Upper lobe of right lung (tissue), 1 donor: ENCODE measurements at places on chromosomes 3 and 15. TPM values are rescaled to one million over a fixed set of nuclear protein-coding genes. Genes with fewer than 3 reads are reported as not detected.

GRCh38 chr3:8482960-8483665, 18.5 kb upstream of the LMCD1 start:
- no peak for DNase-seq
- peaks cover 28% of the 10 kb centered on the region for H3K4me1 ChIP-seq
- H3K27ac ChIP-seq, result peak overlapping the region; percentile 73
- no peaks in the 10 kb centered on the region for H3K36me3 ChIP-seq
- no peak overlapping the region for H3K4me3 ChIP-seq
- no peaks in the 10 kb centered on the region for H3K27me3 ChIP-seq

The CHRNA5 gene
- total RNA-seq, result 1.2 TPM

- H3K4me1 ChIP-seq, result no peaks in the 10 kb centered on the region
- no peaks in the 10 kb centered on the region for H3K27me3 ChIP-seq
- H3K27ac ChIP-seq, result no peak overlapping the region
- H3K4me3 ChIP-seq, result no peak overlapping the region
- DNase-seq, result no peak
- H3K36me3 ChIP-seq, result no peaks in the 10 kb centered on the region
Observed at GRCh38 chr3:86162521-86162920, 828.4 kb downstream of the VGLL3 start.

The APBA2 gene
- 4.2 TPM for total RNA-seq

DNA sequence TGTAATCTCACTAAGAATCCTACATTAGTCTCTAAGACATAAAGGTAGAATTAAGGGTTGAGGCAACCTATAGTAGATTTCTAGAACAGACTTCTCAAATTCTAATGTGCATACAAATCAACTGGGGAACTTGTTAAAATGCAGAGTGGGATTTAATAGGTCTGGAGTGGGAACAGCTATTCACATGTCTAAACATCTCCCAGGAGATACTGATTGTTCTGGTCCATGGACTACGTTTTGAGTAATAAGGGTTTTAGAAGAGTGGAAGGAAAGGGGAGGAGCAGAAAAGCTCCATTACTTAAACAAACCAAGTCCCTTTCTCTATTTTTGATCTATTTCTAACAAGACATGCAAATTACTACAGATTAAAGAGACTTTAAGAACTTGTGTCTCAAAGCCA, 524.8 kb downstream of the TUSC7 start:
- DNase-seq, result no peak
- H3K27ac ChIP-seq, result no peak overlapping the region
- H3K4me3 ChIP-seq, result no peak overlapping the region

DNA sequence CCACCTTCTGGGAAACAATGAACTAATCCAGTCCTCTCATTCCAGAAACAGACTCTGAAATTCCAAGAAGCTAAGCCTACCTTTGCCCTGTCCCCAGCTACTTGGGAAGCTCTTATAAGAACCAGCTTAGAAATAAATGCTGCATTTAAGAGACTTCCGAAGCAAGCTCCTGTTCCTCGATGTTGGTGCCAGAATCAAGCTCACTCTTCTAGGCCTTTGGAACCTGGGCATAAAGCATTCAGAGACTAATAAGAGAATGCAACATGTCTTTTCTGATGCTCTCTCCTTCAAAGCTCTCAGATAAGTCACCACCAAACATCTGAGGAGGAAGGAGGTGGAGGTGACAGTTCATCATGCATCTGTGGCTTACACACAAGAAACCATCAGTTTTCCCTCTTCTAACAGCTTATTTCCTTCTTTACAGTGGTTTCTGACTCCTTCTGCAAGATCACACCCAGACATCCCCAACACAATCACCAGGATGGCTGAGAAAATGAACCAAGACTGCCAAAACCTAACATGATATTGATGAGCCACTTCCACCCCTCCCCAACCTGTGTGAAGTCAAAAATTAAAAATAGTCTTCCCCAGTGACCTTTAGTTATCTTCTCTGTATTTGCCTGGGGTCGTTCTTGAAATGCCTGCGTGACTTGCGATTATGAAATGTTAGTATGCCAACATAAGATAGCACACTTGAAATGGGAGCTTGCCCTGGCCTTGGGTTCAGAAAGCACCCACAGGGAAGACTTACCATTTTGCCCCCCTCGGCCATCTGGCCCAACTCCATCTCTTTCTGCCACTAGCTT, 11.5 kb downstream of the ARHGEF3 start:
- H3K4me3 ChIP-seq, result no peak overlapping the region
- no peaks in the 10 kb centered on the region for H3K27me3 ChIP-seq
- DNase-seq, result no peak

The A4GNT gene
- total RNA-seq, result not detected

- no peak for DNase-seq
- H3K4me1 ChIP-seq, result no peaks in the 10 kb centered on the region
- H3K36me3 ChIP-seq, result no peaks in the 10 kb centered on the region
- no peak overlapping the region for H3K4me3 ChIP-seq
- no peaks in the 10 kb centered on the region for H3K27me3 ChIP-seq
Observed at GRCh38 chr3:155047672-155048071, 32.4 kb upstream of the MME start.

DNA sequence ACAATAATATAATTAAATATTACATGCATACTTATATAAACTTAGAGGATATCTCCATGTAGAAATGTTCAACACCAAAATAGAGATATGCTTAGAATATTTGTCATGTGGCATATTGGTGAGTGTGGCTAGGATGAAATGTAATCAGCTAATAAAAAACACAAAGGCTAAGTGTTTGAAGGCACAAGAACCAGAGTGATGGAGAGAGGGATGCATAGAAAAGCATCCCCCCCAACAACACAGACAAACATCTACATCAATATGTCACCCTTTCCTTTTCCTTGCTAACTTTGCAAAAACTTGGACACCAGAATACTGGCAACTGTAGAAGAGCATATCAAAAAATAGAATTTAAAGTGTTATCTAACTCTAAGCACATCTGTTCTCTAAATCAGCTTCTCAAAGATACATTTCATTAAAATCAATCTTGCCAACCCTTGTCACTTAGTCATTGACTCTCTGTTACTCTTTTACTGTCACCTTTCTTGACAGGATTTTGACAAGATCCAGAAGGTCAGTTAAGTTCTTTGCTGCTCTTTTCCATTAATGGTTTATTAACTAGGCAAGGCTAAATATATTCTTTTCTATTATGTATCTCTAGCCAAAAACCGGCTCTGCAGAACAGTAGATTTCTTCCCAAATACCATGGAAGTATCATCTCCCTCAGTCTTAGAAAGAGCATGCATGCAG, 695.9 kb downstream of the OTOL1 start:
- DNase-seq, result no peak
- no peak overlapping the region for H3K4me3 ChIP-seq
- no peak overlapping the region for H3K27ac ChIP-seq
- no peaks in the 10 kb centered on the region for H3K36me3 ChIP-seq

DNA sequence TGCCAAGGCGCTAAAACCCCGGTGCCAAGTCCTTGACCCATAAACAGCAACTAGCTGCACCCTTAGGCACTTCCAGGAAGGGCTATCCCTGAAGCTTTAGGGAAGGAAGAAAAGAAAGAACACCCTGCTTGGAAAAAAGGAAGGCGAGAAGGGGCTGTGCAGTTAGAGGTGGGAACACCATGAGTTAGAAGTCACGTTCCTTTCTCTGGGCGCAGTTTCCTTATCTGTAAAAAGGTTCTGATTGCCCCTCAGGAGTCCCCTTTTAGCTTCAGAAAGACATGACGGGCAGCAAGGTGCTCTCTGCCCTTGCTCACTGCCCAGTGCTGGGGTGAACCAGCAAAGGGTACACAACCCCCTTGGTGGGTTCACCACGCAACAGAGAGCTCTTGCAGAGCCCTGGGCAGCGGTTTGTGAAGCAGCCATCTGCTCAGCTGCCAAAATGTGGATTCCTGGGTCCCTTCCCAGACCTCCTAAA, 798 bp downstream of the GCHFR start:
- peak overlapping the region; percentile 85 for H3K27ac ChIP-seq
- DNase-seq, result no peak
- peaks cover 46% of the 10 kb centered on the region for H3K4me1 ChIP-seq

The DTWD1 gene
- total RNA-seq, result 29.3 TPM

The IL5RA gene
- 0.69 TPM for total RNA-seq

- no peak overlapping the region for H3K27ac ChIP-seq
- H3K27me3 ChIP-seq, result no peaks in the 10 kb centered on the region
- no peaks in the 10 kb centered on the region for H3K36me3 ChIP-seq
- no peak overlapping the region for H3K4me3 ChIP-seq
Observed at GRCh38 chr3:131705558-131706051, 202.8 kb upstream of the MRPL3 start.

DNA sequence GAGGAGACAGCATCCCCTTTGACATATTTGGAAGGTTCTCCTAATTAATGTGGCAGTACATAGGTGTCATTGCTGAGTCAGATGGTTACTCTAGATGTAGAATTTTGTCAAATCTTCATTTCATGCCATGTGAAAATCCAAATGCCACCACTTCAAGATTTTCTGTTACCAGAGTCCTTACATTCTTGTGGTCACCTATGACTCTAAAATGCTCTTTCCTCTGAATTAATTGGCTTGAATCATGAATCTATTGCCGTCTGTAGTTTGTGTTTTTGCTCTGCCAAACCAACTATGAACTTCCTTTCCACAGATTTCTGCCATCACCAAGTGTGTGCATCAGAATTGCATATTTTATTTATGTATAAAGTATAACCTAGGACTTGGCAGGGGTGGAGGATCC, 269.4 kb upstream of the ZPLD1 start:
- no peaks in the 10 kb centered on the region for H3K27me3 ChIP-seq
- no peaks in the 10 kb centered on the region for H3K36me3 ChIP-seq
- no peak overlapping the region for H3K27ac ChIP-seq

DNA sequence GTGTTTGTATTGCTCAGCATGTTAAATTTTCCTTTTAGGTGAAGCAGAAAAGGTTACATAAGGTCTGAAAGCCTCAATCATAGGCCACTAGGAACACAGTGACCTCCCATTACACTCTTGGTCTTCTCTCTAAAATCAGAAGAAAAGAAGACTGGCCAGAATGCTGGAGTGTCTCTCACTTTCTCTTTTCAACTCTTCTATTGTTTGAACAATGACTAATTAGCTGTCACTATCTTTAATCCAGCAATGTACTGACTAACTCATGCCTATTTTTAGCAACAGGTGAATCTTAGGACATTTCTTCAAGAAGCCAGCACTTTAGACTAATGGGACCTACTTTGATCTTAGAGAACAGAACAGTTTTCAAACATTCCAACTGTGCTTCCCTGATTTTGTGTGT, 142.8 kb downstream of the TGFBR2 start:
- H3K27me3 ChIP-seq, result no peaks in the 10 kb centered on the region
- H3K4me1 ChIP-seq, result peaks cover 4% of the 10 kb centered on the region
- no peak for DNase-seq
- H3K27ac ChIP-seq, result no peak overlapping the region
- no peaks in the 10 kb centered on the region for H3K36me3 ChIP-seq

- H3K36me3 ChIP-seq, result no peaks in the 10 kb centered on the region
- no peak overlapping the region for H3K27ac ChIP-seq
- DNase-seq, result no peak
- H3K4me3 ChIP-seq, result no peak overlapping the region
- no peaks in the 10 kb centered on the region for H3K4me1 ChIP-seq
Observed at GRCh38 chr15:47139965-47140364, 577.3 kb upstream of the SEMA6D start.

- H3K36me3 ChIP-seq, result no peaks in the 10 kb centered on the region
- H3K27me3 ChIP-seq, result no peaks in the 10 kb centered on the region
- no peaks in the 10 kb centered on the region for H3K4me1 ChIP-seq
- no peak for DNase-seq
Observed at GRCh38 chr15:85313339-85313738, 67.1 kb upstream of the AKAP13 start.

DNA sequence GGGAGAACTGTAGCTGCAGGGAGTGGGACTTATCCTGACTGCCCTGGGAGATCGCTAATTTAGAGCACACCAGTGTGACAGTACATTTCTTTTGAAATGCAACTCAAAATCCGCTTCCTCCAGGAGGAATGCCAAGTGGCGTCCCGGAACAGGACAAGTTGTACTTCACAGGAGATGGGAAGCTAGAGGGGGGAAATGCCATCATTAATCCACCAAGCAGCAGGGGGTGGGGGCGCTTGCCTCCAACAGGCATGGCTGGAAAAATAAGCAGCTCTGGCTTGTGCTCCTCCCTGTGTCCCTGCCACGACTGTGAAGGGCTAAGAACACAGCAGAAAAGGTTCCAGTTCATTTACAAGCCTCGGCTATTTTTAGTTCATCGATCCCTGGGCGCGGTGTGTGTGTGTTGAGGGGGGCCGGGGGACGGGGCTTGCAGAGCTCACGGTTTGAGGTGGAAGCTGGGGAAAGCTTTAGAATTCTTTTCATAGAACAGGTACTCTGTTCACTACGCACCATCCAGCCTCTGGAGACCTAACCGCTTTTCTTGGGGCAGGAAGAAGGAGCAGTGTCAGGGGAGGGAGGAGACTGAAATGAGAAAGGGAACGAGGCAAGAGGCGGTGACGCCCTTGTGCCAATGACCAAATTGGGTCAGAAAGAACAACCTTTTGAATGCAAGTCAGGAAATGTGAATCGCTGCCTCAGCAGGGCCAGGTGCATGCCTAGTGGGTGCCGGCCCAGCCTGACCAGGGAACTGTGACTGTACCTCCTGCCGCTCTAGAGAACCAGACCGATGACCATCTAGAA, 51.8 kb upstream of the DGKG start:
- peak overlapping the region; percentile 55 for H3K27ac ChIP-seq
- DNase-seq, result peak; percentile 66
- H3K4me3 ChIP-seq, result peak overlapping the region; percentile 41
- H3K4me1 ChIP-seq, result peaks cover 20% of the 10 kb centered on the region
- H3K27me3 ChIP-seq, result peaks cover 6% of the 10 kb centered on the region

DNA sequence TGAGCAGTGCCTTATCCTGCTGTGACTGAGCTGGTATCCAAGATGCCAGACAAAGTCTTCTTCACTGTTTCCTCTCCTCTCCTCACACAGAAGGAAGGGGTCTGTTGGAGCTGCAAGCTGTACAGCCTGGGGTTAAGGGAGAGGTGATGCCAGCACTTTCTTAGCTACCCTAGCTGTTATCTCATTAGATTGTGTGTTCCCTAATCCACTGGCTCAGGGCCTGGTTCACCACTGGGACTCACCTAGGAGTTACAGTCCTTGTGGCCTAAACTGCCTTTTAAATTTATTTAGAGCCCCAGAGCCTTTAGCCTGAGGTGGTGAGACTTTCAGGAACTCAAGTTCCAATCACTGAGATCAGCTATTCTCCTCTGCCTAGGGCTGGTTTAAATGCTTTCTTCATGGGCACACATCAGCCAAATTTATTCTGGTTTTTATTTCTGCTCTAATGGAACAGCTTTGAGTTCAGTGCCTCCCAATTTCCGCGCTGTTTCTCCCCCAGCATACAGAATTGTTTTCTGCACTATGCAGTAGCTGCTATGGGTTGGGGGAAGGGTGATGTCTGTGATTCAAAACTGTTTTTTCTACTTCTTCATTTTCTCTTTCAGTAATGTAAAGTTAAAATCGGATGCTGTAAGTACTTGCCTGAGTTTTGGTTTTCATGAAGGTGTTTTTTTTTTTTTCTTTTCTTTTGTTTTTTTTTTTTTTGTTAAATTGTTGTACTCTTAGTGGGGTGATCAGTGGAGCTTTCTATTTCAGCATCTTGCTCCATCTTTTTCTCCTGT, 198.8 kb downstream of the DOCK3 start:
- H3K4me3 ChIP-seq, result no peak overlapping the region
- no peaks in the 10 kb centered on the region for H3K4me1 ChIP-seq
- DNase-seq, result no peak
- no peaks in the 10 kb centered on the region for H3K27me3 ChIP-seq
- H3K36me3 ChIP-seq, result no peaks in the 10 kb centered on the region
- H3K27ac ChIP-seq, result no peak overlapping the region

The ZNF717 gene
- total RNA-seq, result 11.0 TPM

The PIGBOS1 gene
- 12.4 TPM for total RNA-seq

- DNase-seq, result no peak
- H3K27me3 ChIP-seq, result peaks cover 5% of the 10 kb centered on the region
- no peak overlapping the region for H3K4me3 ChIP-seq
- no peaks in the 10 kb centered on the region for H3K36me3 ChIP-seq
Observed at GRCh38 chr3:72891053-72891855, 3.4 kb downstream of the GXYLT2 start.

The CACNA1D gene
- 47.2 TPM for total RNA-seq

The SLC22A14 gene
- 0.20 TPM for total RNA-seq
